ENCODE measurements at places on chromosomes 4 and X. TPM values are rescaled to one million over a fixed set of nuclear protein-coding genes. Genes with fewer than 3 reads are reported as not detected.

GC gene
- not detected for total RNA-seq

HPGD gene
- 9.7 TPM for total RNA-seq

RASL11B gene
- total RNA-seq = 5.6 TPM

HSD17B11 gene
- total RNA-seq = 74.8 TPM

ERVMER34-1 gene
- 0.13 TPM for total RNA-seq

GAGE1 gene
- not detected for total RNA-seq

DYNLT3 gene
- 43.2 TPM for total RNA-seq

GPM6B gene
- total RNA-seq = 16.6 TPM

RADX gene
- total RNA-seq = 2.4 TPM

CDS1 gene
- 0.48 TPM for total RNA-seq

NKRF gene
- total RNA-seq = 8.4 TPM

CENPI gene
- total RNA-seq = 1.7 TPM

PRKG2 gene
- 0.24 TPM for total RNA-seq

POU4F2 gene
- total RNA-seq = not detected

HEPH gene
- 58.2 TPM for total RNA-seq

FATE1 gene
- total RNA-seq = not detected

ASB12 gene
- total RNA-seq = 0.39 TPM

SOX3 gene
- total RNA-seq = not detected

FAM47A gene
- total RNA-seq = not detected

GAGE12H gene
- total RNA-seq = not detected
